Activated CD4-positive, alpha-beta T cell treated with anti-CD3 and anti-CD28 coated beads for 1 hour (primary cell): ENCODE measurements at places on chromosomes 3 and 15.

DNA sequence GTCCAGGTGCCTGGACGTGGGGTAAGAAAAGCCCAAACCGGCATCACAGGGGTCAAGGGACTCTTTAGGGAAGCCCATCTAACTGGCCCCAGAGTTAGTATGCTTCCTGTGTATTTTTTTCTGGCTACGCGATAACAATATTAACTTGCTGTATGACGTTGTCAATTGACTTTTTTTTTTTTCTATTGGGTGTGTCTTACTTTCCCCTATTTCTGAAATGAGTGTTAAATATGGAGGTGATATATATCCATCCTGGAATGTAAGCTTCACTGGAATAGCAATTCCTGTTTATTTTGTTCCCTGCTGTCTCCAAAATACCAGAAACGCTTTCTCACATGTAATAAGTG lies 598 bp upstream of the GMNC start:
- no peak for DNase-seq

GRCh38 chr3:44833394-44833793 lies 28.3 kb upstream of the TMEM42 start:
- no peak for DNase-seq

DNA sequence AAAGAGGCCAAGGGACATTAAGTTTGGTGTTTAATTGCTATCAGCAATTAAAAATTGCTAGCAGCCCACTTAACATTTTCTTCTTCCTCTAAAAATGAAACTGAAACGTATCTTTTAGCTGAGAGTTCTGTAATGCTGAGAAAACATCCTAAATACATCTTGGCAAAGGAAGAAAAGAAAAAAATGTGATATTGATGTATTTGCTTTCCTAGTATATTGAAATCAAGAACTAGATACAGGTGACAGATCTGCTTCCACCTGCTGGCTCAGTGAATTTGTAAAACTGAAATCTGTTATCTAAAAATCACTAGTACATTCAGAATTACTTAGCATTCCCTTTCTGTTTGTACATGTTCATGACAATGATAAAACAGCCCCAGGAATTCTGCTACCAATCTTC lies 283.2 kb downstream of the ZBTB20 start:
- no peak for DNase-seq

DNA sequence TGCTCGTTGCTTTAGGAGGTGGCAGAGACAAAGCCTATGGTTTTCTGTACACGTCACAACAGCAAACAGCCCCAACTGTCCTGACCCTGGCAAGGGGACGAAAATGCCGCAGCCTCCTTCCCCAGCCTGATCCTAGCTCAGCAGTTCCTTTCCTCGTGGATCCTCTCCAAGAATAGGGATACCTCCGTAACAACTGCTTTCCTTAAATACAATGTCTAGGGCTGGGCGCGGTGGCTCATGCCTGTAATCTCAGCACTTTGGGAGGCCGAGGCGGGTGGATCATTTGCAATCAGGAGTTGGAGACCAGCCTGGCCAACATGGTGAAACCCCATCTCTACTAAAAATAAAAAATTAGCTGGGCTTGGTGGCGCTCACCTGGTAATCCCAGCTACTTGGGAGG lies 17.0 kb downstream of the MAP6D1 start:
- no peak for DNase-seq

GRCh38 chr15:74631408-74631807 lies 15.8 kb downstream of the CLK3 start:
- no peak for DNase-seq

GRCh38 chr3:149560001-149560400 lies 85.5 kb downstream of the TM4SF4 start:
- DNase-seq = no peak

DNA sequence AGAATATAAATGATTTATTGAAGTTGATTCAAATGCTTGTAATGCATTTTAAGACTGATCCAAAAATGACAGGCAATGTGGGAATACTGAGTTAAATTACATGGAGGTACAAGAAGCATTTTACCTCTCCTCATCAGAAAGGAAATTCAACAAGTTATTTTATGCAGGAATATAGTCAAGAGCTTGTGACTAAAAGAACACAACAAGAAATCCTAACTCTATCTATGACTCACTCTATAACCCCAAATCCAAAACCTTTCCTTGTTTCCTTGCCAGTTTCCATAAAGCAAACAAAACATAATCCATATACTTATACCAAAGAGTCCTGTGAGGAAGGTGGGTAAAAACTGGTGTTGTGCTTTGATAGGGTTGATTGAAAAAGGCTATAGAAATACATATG lies 30.8 kb downstream of the SIN3A start:
- DNase-seq = no peak
